ENCODE measurements at places on chromosomes 1 and 21.
A peak's percentile ranks its signal among the peaks of the same experiment; 100 is the strongest.

- no peak for DNase-seq
These were observed 32.9 kb downstream of the FAM78B start for GRCh38 chr1:166133857-166134256.

- no peak for DNase-seq
These were observed 18.0 kb upstream of the TRIM17 start for GRCh38 chr1:228434689-228435088.

- no peak for DNase-seq
These were observed 34.1 kb downstream of the ARNT start for GRCh38 chr1:150842343-150842742.

- peak; percentile 39 for DNase-seq
These were observed 1.3 kb downstream of the ZBTB7B start for GRCh38 chr1:155003766-155004351.

GRCh38 chr1:156151093-156151688 lies 2.2 kb upstream of the SEMA4A start:
- peak; percentile 39 for DNase-seq

DNA sequence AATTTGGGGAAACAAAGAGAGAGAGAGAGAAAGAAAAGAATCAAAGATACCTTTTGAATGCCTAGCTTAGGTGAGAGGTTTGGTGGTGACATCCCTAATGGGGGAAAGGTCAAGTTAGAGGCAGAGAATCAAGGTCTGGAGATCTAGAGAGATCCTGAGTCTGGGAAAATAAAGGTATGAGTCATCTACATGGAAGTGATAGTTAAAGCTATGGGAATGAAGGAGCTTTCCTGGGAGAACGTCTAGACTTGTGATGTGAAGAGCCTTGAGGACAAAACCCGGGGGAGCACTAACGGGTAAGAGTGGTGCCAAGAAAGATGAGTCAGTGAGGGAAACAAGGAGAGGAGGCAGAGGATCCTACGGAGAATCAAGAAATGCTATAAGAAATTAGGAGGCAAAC lies 110.8 kb upstream of the RUNX1 start:
- DNase-seq: no peak

DNA sequence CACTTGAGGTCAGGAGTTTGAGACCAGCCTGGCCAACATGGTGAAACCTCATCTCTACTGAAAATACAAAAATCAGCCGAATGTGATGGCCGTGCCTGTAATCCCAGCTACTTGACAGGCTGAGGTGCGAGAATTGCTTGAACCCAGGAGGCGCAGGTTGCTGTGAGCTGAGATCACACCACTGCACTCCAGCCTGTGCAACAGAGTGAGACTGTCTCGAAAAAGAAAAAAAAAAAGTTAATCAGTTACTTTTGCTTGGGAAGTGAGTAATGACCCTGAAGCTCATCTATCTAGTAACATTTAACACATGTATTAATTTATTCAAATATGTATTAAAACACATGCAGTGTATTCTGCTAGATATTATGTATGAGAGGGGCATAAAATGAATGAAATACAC lies 49.4 kb downstream of the ZNF326 start:
- DNase-seq: no peak

DNA sequence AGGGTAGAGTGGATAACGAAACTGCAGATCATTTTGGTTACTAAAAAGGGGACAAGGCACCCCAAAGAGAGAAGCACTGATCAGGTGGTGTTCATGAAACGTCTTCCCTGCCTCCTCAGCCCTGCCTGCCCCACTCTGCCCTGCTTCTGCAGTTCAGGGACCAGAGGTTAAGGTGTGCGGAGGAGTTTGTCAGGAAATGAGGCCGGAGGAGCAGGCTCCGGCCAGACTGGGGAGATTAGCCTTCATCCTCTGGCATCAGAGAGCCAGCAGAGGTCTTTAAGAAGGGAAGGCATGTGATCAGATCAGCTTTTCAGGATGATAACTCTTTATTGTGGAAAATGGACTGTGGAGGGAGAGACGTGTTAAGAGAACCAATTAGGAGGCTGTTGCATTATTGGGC lies 291.9 kb upstream of the NR5A2 start:
- DNase-seq: no peak

GRCh38 chr21:25986928-25987327 lies 183.6 kb downstream of the APP start:
- DNase-seq: no peak

DNA sequence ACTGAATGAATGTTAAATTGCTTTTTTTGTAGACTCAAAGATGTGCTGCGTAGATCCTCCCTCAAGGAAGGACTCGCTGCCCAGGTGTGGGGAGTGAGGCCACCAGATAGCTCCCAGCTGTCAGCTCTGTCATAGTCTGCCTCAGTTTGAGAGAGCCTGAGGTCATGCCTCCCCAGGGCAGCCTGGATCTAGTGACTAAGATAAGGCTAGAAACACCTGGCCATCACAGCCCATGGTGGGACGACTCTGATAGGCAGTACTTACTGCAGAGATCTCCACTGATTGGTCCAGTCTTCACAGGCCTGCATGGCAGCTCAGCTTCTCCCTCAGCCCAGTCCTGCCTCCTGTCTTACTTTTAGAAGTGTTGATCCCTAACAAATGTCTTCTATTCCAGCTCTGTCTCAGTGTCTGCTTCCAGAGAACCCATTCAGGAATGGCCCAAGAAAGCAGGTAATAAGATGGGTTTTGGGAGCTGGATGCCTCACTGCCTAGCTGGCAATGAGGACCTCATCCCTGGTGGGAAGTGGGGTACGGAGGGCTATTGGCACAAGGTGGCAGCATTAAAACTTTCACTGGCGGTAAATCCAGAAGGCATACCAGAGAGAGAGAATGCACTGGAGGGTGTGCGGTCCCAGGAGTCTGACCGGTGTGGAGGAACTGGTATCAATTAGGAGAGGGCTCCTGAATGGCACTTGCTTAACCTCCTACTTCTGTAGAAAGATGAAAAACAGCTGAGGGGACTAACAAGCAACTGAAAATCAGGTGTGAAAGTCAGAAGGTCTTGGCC lies 55.3 kb upstream of the GPR37L1 start:
- no peak for DNase-seq

GRCh38 chr1:46021046-46021996 lies 111.1 kb downstream of the PIK3R3 start:
- DNase-seq: no peak

DNA sequence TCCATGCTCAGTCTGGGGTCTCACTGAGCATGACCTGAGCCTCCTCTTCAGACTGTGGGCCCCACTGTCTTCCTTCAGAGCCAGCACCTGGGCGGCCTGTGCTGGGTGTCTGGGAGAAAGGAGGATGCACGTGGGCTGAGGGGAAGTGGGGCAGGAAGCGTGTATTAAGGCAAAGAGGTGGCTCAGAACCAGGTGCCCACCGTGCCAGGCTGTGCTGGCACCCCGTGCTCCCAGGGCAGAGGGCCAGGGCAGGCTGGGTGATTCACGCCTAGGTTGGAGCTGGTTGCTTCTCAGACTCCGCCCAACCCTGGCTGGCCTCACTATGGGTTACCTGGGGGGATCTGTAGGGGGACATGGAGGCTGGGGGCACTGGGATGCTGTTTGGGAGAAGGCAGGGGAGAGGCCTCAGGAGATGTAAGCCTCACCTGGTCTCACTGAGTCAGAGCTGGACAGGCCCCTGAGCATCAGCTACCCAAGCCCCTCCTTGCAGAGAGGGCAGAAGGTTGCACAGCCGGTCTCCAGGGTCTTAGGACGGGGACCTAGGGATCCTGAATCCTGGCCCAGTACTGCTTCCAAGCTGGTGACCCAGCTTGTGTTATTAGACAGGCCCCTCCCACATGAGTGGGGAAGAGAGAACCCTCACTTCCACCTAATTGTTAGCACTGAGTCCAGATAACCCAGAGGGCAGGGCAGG lies 18.6 kb upstream of the PADI1 start:
- no peak for DNase-seq

- peak; percentile 22 for DNase-seq
These were observed 195.1 kb downstream of the HLX start for GRCh38 chr1:221074332-221074731.

DNA sequence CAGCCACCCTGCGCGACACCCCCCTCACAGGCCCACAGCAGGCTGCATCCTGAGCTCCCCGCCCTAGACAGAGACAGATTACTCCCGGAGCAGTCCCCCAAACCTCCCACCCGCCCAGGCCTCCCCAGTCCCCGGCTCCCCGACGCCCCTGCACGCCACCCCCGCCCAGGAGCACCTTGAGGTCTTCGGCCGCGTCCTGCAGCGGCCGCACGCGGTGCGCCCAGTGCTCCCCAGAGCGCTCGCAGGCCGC lies 731 bp downstream of the TRIM11 start:
- peak; percentile 31 for DNase-seq

- DNase-seq: no peak
These were observed 7.0 kb upstream of the TFF1 start for GRCh38 chr21:42373196-42373907.

DNA sequence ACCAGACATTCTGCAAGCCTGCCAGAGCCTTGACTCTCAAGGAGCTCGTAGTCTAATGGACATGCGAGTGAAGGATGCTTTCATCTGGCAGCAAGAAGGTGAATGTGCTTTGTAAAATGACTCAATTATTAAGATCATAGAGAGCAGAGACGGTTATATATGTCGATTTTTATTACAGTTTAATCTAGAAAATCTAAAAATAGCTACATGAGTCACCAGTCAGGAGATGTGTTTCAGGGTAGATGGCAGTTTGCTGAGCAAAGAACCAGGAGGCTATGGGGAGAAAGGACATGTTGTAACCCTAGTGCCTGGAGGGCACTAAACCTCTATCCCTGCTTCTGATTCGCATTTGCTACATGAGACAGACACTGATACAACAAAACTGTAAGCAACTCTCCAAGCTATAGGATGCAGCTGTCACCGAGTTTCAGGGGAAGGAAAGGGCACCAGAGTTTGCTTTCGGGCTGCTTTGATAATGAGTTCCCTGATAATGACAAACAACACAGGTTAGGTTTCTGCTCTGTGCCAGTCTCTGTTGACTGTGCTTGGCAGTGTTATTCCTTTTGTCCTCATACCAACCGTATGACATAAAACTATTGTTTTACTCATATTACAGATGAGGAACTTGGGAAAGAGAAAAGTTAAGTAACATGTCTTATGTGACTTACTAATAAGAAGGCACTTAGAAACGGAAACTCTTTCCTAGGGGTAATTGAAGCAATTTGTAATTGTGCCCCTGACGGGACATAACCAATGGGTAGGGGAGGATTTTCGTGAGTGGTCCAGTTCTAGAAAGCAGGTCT lies 43.2 kb downstream of the C1orf198 start:
- peak; percentile 73 for DNase-seq

GRCh38 chr1:11134898-11135266 lies 35.2 kb upstream of the EXOSC10 start:
- no peak for DNase-seq

DNA sequence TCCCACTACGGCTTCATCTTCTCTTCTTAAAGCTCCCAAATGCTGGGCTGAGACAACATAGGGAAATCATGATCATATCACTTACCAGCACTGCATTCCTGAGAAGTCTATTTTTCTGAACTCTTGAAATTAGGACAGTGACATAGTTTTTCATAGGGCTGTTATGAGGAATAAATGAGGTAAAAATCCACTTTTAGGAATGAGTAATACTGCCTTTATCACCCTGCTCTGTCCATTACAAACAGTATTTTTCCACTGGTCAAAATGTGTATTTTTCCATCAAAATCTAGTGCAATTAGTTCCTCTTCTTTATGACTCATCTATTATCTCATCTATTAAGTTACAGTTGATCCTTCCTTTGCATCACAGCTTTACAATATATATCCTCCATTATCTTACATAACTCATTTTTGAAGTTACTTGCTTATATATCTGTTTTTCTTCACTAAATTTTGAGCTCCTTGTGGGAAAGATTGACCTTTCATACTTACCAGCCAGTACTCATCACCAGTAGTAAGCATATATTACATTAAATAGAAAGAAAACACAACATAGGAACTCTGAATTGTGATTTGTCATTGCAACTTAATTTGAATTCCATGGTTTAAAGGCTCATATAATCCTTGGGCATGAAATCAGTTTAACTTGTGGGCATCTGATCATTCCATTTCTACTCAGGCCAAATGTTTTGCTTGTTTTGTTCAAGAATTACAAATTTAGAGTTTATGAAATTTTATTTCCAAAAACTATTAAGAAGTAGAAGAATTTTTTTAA lies 37.1 kb downstream of the PRRX1 start:
- peak; percentile 47 for DNase-seq

DNA sequence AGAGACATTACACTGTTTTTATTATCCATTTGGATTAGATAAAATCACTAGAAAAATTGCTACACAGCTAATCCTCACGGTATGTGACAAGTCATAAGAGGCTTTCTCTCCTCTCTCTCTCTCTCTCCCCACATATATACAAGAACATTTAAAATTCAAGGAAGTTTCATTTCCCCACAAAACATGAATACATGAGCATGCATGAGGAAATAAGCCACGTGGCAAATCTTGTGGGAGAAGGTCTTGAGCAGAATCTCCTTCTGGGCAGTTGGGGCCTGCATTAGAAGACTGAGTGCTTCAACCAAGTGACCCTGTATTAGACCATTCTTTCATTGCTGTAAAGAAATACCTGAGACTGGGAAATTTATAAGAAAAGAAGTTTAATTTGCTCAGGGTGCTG lies 1313.1 kb downstream of the MRPL39 start:
- no peak for DNase-seq

GRCh38 chr21:29678626-29679025 lies 261.2 kb downstream of the GRIK1 start:
- peak; percentile 94 for DNase-seq

DNA sequence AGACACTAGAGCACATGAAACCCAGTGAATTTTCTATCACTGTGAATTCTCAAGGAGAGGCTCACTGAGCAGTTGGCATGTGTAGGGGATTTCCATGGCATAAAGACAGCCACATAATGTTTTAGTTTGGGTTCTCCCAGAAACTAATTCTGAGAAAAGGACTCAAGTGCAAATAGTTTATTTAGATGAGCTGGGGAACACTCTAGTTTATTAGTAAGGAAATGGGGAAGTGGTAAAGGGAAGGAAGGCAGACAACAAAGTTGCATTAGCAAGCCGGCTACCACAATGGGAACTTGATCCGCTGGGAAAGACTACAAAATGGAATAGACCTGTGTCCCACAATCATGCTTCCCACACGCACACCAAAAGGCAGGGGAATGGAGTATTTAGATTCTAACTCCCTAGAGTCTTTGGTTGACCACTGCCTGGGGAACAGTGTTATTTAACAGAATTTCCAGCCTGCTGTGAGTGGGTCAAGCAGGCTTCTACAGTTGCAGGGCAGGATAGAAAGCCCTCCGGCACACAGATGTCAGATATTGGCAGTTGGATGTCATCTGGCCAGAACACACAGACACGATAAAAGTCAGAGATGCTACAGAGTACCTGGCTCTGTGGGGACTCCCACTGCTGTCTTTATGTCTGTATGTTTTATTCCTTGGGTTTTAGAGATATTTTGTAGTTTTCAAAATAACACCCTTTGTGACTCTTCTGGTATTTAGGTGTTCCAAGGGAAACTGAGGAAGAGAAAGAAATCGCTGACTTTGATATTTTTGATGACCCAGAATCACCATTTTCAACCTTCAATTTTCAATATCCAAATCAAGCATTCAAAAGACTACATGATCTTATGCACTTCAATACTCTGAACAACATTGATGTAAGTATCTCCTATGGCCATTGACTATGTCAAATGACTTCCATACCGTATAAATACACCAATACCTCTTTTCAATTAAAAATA lies 150.1 kb downstream of the PLA2G4A start:
- no peak for DNase-seq

- DNase-seq: peak; percentile 41
These were observed 936 bp downstream of the ZBTB21 start for GRCh38 chr21:42009018-42009830.

- no peak for DNase-seq
These were observed 84.1 kb upstream of the RRP15 start for GRCh38 chr1:218200979-218201378.
